ENCODE measurements at places on chromosomes 16 and 17.
A peak's percentile ranks its signal among the peaks of the same experiment; 100 is the strongest.

- DNase-seq, result no peak
Observed at GRCh38 chr16:11238272-11239202, 17.5 kb downstream of the SOCS1 start.

- peak; percentile 63 for DNase-seq
Observed at GRCh38 chr16:72985148-72985941, 62.6 kb downstream of the ZFHX3 start.

GRCh38 chr16:49013727-49014080, 267.9 kb downstream of the CBLN1 start:
- no peak for DNase-seq

- DNase-seq, result peak; percentile 91
Observed at GRCh38 chr16:55370762-55371482, 46.9 kb downstream of the IRX6 start.

- DNase-seq, result peak; percentile 82
Observed at GRCh38 chr16:10895053-10895946, 18.3 kb downstream of the CIITA start.

- DNase-seq, result no peak
Observed at GRCh38 chr17:29621751-29622194, 939 bp downstream of the CORO6 start.

Measured in eye (tissue), 1 donor.